ENCODE measurements at places on chromosomes 13 and 19. TPM values are rescaled to one million over a fixed set of nuclear protein-coding genes. Genes with fewer than 3 reads are reported as not detected.

- H3K27me3 ChIP-seq = no peaks in the 10 kb centered on the region
Measured at GRCh38 chr13:27012482-27013197, 159.0 kb downstream of the USP12 start.

GRCh38 chr13:95233026-95233635 lies 68.1 kb downstream of the ABCC4 start:
- no peaks in the 10 kb centered on the region for H3K27me3 ChIP-seq
- H3K4me3 ChIP-seq = no peak overlapping the region
- no peaks in the 10 kb centered on the region for H3K36me3 ChIP-seq

The MARK4 gene
- 16.2 TPM for total RNA-seq

GRCh38 chr19:43622956-43623355 lies 3.5 kb upstream of the ZNF428 start:
- no peak overlapping the region for H3K27ac ChIP-seq
- peaks cover 12% of the 10 kb centered on the region for H3K4me1 ChIP-seq
- DNase-seq = peak; percentile 54
- H3K4me3 ChIP-seq = no peak overlapping the region

The PLK5 gene
- total RNA-seq = under 0.01 TPM

The TICAM1 gene
- 2.7 TPM for total RNA-seq

DNA sequence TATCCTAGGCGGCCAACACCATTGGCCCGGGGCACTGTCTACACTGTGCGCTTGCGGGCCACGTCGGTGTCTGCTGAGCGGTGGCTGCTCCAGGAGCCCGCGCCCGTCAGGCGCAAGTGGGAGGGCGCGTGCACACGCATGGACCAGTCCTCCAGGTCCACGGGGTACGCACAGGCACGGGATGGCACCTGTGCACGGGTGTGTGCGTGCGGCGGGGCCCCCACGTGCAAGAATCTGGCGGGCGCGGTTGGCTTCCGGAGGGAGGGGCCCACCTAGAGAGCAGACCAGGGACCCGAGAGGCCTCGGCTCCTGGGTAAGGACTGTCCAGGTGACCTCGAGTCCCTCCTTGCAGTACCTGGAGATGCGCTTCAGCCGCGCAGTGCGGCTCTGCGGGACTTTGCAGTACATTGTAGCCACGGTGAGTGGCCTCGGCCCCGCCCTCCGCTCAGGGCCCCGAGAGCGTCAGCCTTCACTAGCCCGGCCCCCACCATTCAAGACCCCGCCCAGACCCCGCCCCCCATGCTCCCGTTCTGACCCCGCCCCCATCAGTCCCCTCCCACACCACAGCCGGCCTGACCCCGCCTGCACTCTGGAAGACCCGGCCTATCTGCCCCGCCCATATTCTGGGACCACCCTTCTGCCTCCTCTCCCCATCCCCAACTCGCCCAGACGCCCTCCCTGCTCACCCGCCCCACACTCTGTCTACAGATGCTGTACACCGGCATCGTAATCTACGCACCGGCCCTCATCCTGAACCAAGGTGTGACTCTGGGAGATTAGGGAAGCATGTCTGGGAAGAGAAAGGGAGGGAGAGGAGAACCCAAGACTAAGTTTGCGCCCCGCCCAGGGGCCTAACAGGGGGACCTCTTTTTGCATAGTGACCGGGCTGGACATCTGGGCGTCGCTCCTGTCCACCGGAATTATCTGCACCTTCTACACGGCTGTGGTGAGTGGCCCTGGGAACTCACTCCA lies 2.3 kb downstream of the SLC5A5 start:
- H3K27ac ChIP-seq = no peak overlapping the region
- DNase-seq = peak; percentile 92

DNA sequence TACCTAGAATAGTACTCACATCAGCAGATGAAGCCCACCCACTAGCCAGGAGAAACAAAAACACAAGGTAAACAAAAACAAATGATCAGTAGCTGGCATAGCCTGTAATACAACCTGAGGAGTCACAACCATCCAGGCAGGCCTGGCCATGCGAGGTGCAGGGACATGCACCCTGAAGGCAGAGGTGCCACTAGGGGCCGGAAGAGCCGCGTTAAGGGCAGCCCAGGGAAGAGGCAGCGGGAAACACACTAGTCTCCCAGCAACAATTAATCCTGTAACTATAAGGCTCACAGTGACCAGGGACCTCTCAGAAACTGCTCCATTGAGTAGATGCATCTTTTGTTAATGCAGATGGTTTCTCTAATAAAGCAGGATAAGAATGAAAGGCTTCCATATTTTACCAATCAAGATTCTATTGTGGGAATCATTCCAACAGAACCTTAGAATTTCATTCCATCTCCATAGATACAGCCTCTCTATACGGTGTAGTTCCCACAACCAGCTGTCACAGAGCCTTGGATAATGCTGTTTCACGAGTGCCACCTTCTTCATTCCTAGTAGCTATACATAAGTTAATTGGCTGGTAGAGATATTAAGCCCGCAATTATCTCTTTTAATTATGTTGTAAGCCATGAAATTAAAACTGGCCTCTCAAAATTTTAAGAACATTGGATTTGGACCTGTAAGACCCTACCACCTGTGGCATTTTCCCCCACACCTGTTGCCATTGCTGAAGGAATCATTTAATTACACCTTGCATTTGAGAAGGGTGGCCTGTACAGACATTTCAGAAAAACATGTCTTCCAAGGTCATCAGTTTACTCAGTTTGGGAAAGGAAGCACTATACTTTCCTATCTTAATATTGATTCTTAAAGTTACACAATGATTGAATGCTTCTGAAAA lies 28.7 kb downstream of the ANKRD10 start:
- no peaks in the 10 kb centered on the region for H3K36me3 ChIP-seq
- H3K4me1 ChIP-seq = no peaks in the 10 kb centered on the region
- DNase-seq = no peak
- no peaks in the 10 kb centered on the region for H3K27me3 ChIP-seq
- H3K4me3 ChIP-seq = no peak overlapping the region
- H3K27ac ChIP-seq = no peak overlapping the region

GRCh38 chr13:39840201-39840600 lies 184.7 kb downstream of the COG6 start:
- DNase-seq = peak; percentile 84
- peaks cover 14% of the 10 kb centered on the region for H3K4me1 ChIP-seq
- peaks cover 3% of the 10 kb centered on the region for H3K27me3 ChIP-seq
- peak overlapping the region; percentile 26 for H3K27ac ChIP-seq
- no peaks in the 10 kb centered on the region for H3K36me3 ChIP-seq

DNA sequence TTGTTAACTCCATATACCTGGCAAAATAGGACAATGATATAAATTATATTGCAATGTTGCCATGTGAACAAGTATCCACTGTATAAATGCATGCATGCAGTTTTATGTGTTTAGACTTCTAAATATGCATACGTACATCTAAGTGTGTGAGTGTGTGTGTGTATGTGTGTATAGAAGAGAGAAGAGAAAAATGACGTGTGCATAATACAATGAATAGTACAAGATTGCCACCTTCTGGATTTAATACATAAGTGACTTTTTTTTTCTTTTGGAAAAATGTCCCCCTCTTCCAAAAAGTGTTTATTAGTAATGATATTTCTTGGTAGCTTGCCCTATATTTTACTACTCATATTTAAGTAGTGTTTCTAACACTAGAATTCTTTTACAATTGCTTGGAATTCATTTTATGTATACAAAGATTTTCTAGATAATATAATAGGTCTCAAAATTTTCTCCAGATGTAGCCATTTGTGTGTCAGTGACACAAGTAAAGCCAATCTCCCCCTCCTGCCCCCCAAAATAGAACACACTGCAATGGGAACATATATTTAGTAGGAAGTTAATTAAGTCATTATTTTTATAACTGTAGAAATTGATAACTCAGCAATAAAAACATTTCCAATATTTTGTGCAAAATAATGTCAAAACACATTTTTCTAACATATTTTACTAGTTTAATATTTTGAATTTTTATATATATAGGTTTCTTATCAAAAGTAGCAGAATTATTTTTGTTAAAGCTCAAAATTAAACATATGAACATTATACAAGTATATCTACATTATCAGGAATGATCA lies 783.3 kb upstream of the ATXN8OS start:
- DNase-seq = no peak
- H3K4me1 ChIP-seq = no peaks in the 10 kb centered on the region
- no peaks in the 10 kb centered on the region for H3K27me3 ChIP-seq
- no peaks in the 10 kb centered on the region for H3K36me3 ChIP-seq
- no peak overlapping the region for H3K4me3 ChIP-seq
- no peak overlapping the region for H3K27ac ChIP-seq

- no peak overlapping the region for H3K27ac ChIP-seq
- no peaks in the 10 kb centered on the region for H3K4me1 ChIP-seq
- H3K36me3 ChIP-seq = peaks cover 24% of the 10 kb centered on the region
- peak; percentile 67 for DNase-seq
- H3K4me3 ChIP-seq = no peak overlapping the region
- H3K27me3 ChIP-seq = no peaks in the 10 kb centered on the region
Measured at GRCh38 chr13:113592571-113592970, 8.0 kb downstream of the TFDP1 start.

The ZSCAN1 gene
- 0.36 TPM for total RNA-seq

DNA sequence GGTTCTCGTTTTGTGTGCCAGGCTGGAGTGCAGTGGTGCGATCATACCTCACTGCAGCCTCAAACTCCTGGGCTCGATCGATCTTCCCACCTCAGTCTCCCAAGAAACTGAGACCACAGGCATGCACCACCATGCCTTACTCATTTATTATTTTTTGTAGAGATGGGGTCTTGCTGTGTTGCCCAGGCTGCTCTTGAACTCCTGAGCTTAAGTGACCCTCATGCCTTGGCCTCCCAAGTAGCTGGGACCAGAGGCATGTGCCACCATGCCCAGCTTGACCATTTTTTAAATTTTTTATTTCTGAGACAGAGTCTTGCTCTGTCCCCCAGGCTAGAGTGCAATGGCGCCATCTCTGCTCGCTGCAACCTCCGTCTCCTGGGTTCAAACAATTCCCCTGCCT lies 10.2 kb upstream of the GNA11 start:
- H3K27me3 ChIP-seq = no peaks in the 10 kb centered on the region
- H3K36me3 ChIP-seq = no peaks in the 10 kb centered on the region
- H3K4me1 ChIP-seq = peaks cover 5% of the 10 kb centered on the region
- no peak overlapping the region for H3K4me3 ChIP-seq

The GIPC1 gene
- 114 TPM for total RNA-seq

GRCh38 chr13:97234742-97235141 lies 12.6 kb downstream of the MBNL2 start:
- peaks cover 7% of the 10 kb centered on the region for H3K36me3 ChIP-seq
- no peak overlapping the region for H3K4me3 ChIP-seq
- H3K27me3 ChIP-seq = no peaks in the 10 kb centered on the region
- no peak overlapping the region for H3K27ac ChIP-seq
- DNase-seq = no peak
- H3K4me1 ChIP-seq = peaks cover 22% of the 10 kb centered on the region

- H3K4me1 ChIP-seq = no peaks in the 10 kb centered on the region
- no peaks in the 10 kb centered on the region for H3K36me3 ChIP-seq
- no peaks in the 10 kb centered on the region for H3K27me3 ChIP-seq
- no peak overlapping the region for H3K27ac ChIP-seq
Measured at GRCh38 chr13:81395368-81395767, 1054.4 kb upstream of the SPRY2 start.

DNA sequence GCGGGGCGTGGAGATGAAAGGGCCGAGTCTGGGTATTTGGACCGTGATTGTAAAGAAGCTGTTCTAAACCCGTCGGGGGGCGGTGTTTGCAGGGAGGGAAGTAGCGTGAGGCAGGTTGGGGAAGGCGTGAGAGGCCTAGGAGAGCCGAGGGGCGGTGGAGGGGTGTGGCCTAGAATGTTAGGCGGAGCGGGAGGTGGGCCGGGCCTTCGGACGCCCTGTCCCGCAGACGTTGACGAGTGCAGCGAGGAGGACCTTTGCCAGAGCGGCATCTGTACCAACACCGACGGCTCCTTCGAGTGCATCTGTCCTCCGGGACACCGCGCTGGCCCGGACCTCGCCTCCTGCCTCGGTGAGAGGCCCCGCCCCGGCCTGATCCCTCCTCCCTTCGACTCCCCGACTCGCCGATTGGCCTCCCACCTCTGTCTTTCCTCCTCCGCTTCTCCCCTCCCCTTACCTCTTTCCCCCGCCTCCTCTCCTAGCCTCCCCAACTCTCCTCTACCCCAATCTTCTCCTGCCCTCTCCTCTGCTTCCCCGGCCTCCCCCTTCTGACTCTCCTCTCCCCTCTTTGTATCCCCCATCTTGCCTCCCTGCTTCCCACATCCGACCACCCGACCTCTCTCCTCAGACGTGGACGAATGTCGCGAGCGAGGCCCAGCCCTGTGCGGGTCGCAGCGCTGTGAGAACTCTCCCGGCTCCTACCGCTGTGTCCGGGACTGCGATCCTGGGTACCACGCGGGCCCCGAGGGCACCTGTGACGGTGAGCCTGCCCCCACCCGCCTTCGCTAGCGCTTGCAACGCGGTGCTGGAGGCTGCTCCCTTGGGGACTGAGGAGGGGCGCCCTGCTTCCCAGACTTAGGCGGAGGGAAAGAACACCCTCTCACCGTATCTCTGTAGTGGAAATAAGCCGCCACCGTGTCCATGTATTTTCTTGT lies 12.8 kb downstream of the LTBP4 start:
- H3K4me3 ChIP-seq = peak overlapping the region; percentile 92
- H3K4me1 ChIP-seq = peaks cover 9% of the 10 kb centered on the region
- peaks cover 9% of the 10 kb centered on the region for H3K36me3 ChIP-seq
- peak; percentile 99 for DNase-seq

- H3K36me3 ChIP-seq = no peaks in the 10 kb centered on the region
- H3K27me3 ChIP-seq = no peaks in the 10 kb centered on the region
- peak within 1 kb of the TSS; percentile 24 for H3K4me3 ChIP-seq
- peaks cover 12% of the 10 kb centered on the region for H3K4me1 ChIP-seq
- H3K27ac ChIP-seq = no peak within 1 kb of the TSS
Measured at GRCh38 chr19:40774916-40775631, at the start of gene MIA. TSS of gene MIA (plus strand) at chr19:40775521. CDS start at chr19:40775543, 22 bp downstream.

GRCh38 chr19:16620018-16620417 lies 8.0 kb downstream of the MED26 start:
- DNase-seq = no peak
- no peaks in the 10 kb centered on the region for H3K27me3 ChIP-seq
- peaks cover 22% of the 10 kb centered on the region for H3K36me3 ChIP-seq
- H3K4me1 ChIP-seq = peaks cover 8% of the 10 kb centered on the region

- H3K36me3 ChIP-seq = no peaks in the 10 kb centered on the region
- DNase-seq = no peak
- H3K27me3 ChIP-seq = no peaks in the 10 kb centered on the region
- no peak overlapping the region for H3K27ac ChIP-seq
- no peaks in the 10 kb centered on the region for H3K4me1 ChIP-seq
- H3K4me3 ChIP-seq = no peak overlapping the region
Measured at GRCh38 chr13:37811441-37811840, 58.1 kb downstream of the TRPC4 start.

- DNase-seq = peak; percentile 87
- peaks cover 17% of the 10 kb centered on the region for H3K4me1 ChIP-seq
- peak overlapping the region; percentile 88 for H3K27ac ChIP-seq
- H3K27me3 ChIP-seq = no peaks in the 10 kb centered on the region
- H3K36me3 ChIP-seq = no peaks in the 10 kb centered on the region
Measured at GRCh38 chr19:58409010-58409790, 751 bp downstream of the ZNF584 start.

GRCh38 chr13:77000475-77000874 lies 8.6 kb downstream of the CLN5 start:
- no peak overlapping the region for H3K4me3 ChIP-seq
- no peak for DNase-seq

The ZNF850 gene
- 3.2 TPM for total RNA-seq

The CNFN gene
- total RNA-seq = not detected
